ENCODE measurements at places on chromosomes 5 and 9. TPM values are rescaled to one million over a fixed set of nuclear protein-coding genes. Genes with fewer than 3 reads are reported as not detected.

ASTN2 gene
- 6.2 TPM for total RNA-seq

ANXA2R gene
- 6.3 TPM for total RNA-seq

SLC27A6 gene
- total RNA-seq = not detected

ACTBL2 gene
- 1.5 TPM for total RNA-seq

TMEM215 gene
- total RNA-seq = not detected

PCDHB10 gene
- not detected for total RNA-seq

LVRN gene
- total RNA-seq = 0.40 TPM

ENC1 gene
- total RNA-seq = 53.6 TPM

NXNL2 gene
- 8.7 TPM for total RNA-seq

GPX8 gene
- total RNA-seq = 40.2 TPM

SPATA31A3 gene
- not detected for total RNA-seq

STKLD1 gene
- 3.1 TPM for total RNA-seq

RANBP3L gene
- total RNA-seq = not detected

AJM1 gene
- total RNA-seq = 5.9 TPM

HAVCR2 gene
- 0.25 TPM for total RNA-seq

TAF11L10 gene
- total RNA-seq = not detected

SHISAL2B gene
- not detected for total RNA-seq

MYORG gene
- 3.1 TPM for total RNA-seq
